Amniotic stem cell (primary cell): ENCODE measurements at places on chromosomes 16 and 17.

- peak; percentile 74 for DNase-seq
Measured at GRCh38 chr17:39939588-39940419, 12.3 kb downstream of the LRRC3C start.

- no peak for DNase-seq
Measured at GRCh38 chr16:9846362-9847099, 335.7 kb downstream of the GRIN2A start.

DNA sequence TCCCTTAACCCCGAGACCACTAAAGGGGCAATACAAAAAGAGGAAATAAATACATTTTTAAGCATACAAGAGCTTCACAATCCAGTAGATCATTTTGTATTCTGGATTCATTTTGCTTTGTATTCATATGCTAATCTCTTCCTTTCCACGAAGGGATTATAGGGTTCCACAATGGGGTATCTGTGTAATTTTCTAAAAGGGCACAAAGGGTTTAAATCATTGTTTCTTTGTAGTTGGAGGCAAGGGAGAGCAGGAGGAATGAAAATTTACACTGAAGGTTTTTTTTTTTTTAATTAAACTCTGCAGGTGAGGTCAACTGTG, 592 bp upstream of the NUFIP2 start:
- no peak for DNase-seq

DNA sequence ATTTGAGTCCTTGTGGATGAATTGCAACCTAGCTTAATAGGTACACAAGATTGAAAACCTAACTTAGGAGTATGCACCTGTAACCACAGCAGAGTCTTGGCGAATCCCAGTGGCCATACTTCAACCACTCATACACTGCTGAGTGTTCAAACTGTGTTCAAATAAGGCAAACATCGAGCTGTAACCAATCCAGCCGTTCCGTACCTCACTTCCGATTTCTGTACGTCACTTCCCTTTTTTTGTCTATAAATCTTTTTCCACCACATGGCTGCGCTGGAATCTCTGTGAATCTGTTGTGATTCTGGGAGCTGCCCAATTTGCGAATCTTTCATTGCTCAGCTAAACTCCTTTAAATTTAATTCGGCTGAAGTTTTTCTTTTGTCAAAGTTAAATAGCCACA, 190.6 kb downstream of the MAF start:
- no peak for DNase-seq

DNA sequence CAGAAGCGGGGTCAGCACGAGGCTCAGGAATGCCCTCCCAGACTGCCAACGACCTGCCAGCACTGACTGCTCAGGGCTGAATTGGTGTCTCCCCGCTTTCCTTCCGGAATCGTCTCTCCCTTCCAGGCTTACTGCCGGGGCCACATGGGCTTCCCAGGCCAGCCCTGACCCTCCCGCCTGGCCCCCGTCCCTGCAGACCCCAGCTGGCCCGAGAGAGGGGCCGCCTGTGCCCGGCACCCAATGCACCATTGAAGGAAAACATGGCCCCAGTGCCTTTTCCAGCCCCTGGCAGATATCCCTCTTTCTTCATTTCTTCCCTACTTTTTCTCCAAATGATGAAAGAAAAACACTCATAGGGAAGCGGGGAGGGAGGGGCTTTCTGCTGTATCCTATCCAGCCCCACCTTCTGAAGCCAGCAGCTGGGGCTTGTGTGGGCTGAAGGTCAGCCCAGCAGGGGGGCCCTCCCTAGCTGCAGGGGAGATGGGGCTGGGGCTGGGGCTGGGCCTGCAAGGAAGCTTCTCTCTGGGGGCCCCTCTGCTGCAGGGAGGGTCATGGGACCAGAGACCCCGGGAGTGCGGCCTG, 25.9 kb downstream of the ZNF469 start:
- DNase-seq = no peak

DNA sequence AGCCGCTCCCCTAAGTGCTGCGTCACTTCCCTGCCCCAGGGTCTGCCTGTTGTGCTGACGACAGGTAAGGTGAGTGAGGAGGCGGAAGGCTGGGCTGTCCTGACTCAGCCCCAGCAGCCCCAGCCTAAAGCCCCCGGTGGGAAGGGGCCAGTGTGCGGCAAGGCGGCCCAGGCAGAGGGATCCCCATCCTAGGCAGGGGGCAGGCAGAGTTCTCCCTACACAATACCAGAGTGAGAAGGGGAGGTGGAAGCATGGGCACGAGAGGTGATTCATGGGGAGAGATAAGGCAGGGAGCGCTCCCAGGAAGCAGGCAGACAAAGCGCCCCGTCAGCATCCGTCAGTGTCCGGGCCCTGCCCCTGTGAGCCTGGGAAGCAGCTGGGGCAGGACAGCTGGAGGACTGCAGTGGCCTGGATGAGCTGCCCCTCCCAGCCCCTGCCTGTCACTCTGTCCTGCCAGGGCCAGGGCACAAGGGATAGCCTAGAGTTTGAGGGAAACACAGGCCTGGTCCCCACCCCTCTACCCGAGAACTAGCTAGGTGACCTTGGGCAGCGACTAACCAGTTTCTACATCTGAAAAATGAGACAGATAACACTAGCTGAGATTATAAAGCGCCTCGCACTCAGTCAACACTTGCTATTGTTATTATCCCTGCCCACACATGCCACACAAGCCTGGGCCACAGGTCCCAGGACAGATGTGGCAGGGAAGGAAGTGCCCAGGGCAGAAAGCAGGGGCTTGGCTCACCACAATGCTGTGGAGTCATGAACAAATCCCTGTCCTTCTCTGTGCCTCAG, 3.8 kb downstream of the FAM83G start:
- no peak for DNase-seq

GRCh38 chr16:12145918-12146317, 169.4 kb downstream of the SNX29 start:
- DNase-seq = no peak
